ENCODE measurements at places on chromosomes 4 and X. TPM values are rescaled to one million over a fixed set of nuclear protein-coding genes. Genes with fewer than 3 reads are reported as not detected.

- peak overlapping the region; percentile 99 for H3K27ac ChIP-seq
Measured at GRCh38 chr4:76214177-76214675, 602 bp upstream of the SCARB2 start.

GRCh38 chr4:165760182-165760581, 112.9 kb upstream of the TLL1 start:
- no peaks in the 10 kb centered on the region for H3K36me3 ChIP-seq
- no peak overlapping the region for H3K27ac ChIP-seq
- no peaks in the 10 kb centered on the region for H3K27me3 ChIP-seq
- no peak overlapping the region for H3K4me3 ChIP-seq

Gene CSAG2
- total RNA-seq, result not detected

- no peaks in the 10 kb centered on the region for H3K27me3 ChIP-seq
- no peak overlapping the region for H3K27ac ChIP-seq
- no peaks in the 10 kb centered on the region for H3K36me3 ChIP-seq
- no peaks in the 10 kb centered on the region for H3K4me1 ChIP-seq
- DNase-seq, result no peak
Measured at GRCh38 chrX:1072637-1073377, 139.6 kb downstream of the CRLF2 start.

DNA sequence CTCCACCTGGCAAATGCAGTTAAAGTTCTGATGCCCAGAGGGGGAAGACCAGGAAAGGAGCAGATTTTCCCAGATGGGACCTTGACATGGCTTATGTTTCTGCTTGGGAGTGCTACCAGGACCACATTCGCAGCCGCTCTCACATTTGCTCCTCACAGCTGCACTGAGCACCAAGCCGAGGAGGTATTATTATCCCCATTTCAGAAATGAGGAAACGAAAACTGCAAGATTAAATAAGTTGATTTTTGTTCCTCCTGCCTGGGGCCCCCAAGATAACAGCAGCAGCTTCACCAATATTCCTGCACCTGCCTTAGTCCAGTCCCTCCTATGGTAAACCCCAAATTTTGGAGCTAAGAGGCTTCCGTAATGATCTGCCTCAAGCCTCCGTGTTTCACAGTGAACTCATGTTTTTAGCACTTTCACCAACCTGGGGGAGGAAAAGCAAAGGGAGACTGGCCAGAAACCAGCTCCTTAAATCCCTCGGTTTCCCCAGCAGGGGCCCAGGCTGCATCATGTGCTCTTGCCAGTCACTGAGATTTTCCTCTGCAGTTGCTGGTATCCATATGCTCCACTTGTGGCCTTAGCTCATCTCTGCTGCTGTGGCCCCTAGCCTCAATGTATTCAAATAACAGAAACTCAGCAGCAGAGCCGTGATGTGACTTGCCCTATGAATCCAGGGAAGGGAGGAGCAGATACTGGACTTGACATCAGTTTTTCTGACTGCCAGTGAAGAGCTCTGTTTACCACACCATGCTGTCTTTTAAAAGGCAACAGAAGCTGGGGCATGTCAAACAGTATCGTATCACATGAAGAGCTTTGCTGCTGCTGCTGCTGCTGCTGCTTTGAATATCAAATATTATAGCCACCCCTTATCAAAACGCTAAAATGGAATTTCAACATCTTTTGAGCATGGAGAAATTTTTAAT, 95.5 kb upstream of the KLHL13 start:
- no peak for DNase-seq
- H3K27ac ChIP-seq, result no peak overlapping the region
- H3K27me3 ChIP-seq, result no peaks in the 10 kb centered on the region
- H3K36me3 ChIP-seq, result no peaks in the 10 kb centered on the region
- no peaks in the 10 kb centered on the region for H3K4me1 ChIP-seq
- H3K4me3 ChIP-seq, result no peak overlapping the region

DNA sequence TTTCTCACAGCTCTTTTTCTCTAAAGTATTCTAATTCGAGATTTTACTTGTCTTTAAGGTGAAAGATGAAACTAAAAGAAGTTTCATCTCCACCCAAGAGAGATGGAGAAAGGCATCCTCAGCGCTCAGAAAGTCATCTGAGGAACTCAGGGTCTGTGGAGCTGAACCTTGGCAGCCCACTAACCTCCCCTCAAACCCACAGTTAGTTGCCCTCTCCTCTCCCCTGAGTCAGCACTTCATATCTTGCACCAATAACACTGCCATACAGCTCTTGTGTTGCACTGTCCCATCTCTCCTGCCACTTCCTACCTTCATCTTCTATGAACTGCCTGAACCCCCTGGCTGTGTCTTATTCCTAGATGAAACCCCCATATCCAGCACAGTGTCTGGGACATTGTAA, 184.8 kb downstream of the RAB28 start:
- DNase-seq, result no peak
- H3K36me3 ChIP-seq, result no peaks in the 10 kb centered on the region
- H3K27ac ChIP-seq, result no peak overlapping the region
- H3K4me3 ChIP-seq, result no peak overlapping the region
- H3K4me1 ChIP-seq, result no peaks in the 10 kb centered on the region

DNA sequence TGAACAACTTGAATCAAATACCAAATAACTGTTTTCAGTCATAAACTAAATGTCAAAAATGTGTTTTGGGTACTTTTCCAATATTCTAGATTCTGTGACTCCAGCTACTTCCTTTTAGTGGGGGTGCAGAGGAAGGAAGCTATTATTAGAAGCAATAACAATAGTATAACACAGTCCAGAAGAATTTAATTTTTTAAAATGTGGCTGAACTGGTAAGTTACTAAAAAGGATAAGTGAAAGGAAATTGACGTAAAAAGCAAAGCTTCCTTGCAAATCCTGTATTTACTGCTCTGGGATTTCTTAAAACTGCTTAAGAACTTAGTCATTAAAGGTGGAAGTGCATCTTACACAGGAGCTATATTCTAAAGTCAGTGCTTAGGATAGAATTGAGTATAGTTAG, 53.2 kb downstream of the MOSPD2 start:
- no peak overlapping the region for H3K4me3 ChIP-seq
- no peaks in the 10 kb centered on the region for H3K27me3 ChIP-seq
- no peak for DNase-seq
- H3K36me3 ChIP-seq, result no peaks in the 10 kb centered on the region
- H3K4me1 ChIP-seq, result no peaks in the 10 kb centered on the region

DNA sequence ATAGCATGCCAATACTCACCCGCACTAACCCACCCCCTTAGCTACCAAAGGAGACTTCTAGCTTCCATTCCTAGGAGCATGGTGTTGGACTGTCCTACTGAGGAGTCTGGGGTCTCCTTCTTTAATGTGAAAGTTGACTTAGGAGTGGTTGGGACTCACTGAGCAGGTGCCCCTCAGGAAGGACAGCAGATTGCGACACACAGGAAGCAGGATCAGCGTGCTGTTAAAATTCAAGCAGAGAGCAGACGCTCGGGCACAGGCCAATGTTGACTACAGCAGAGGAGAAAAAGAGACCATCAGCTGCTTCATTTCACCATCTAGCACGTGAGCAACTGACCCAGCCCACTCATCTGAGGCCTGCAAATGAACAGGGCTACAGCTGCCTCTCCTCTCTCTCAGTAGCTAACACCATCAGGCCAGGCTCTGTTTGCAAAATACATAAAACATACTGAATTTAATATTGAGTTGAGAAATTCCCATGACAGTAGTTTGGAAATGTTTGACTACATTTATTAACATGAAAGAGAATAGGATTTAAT, 10.8 kb downstream of the NOX1 start:
- DNase-seq, result no peak
- H3K27ac ChIP-seq, result no peak overlapping the region
- no peaks in the 10 kb centered on the region for H3K27me3 ChIP-seq
- no peak overlapping the region for H3K4me3 ChIP-seq
- H3K4me1 ChIP-seq, result no peaks in the 10 kb centered on the region
- no peaks in the 10 kb centered on the region for H3K36me3 ChIP-seq

Gene GBA3
- not detected for total RNA-seq

- H3K4me1 ChIP-seq, result no peaks in the 10 kb centered on the region
- no peaks in the 10 kb centered on the region for H3K27me3 ChIP-seq
- DNase-seq, result no peak
- H3K4me3 ChIP-seq, result no peak overlapping the region
Measured at GRCh38 chr4:132691668-132692067, 457.4 kb upstream of the PCDH10 start.

DNA sequence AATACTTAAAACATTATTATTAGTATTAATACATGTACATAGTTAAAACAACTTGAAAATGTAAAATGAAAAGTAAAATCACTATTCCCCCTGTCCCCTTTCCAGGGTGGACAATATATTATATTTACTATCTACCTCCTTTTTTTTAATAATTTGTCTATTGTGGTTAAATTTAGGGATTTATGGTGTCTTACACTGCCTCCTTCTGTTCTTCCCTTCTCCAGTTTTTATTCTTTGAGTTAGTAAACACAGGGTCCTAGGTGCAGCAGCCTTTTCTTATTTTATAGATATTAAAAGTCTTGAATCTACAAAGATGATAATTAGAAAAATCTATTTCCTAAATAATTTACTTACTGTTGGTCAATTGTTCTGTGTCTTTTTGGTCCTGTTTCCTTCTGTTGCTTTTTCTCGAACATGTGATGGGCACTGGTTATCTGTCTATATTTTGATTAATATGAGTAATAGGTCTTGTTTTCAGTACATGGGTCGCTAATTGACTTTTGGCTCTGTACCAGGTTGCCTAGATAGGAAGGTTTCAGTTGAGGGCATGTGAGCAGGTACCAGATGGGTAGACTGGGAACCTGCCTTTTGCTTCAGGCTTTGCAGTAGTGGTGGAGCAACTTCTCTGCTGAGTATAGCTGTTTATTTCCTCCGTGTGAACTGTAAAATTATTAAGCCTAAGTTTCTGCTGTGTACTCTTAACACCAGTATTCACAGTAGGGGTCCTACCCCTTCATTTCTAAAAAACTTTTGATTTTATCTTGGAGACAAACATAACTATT, 1.1 kb downstream of the NUDT9 start:
- H3K4me1 ChIP-seq, result peaks cover 24% of the 10 kb centered on the region
- no peak for DNase-seq
- peak overlapping the region; percentile 96 for H3K4me3 ChIP-seq
- peak overlapping the region; percentile 91 for H3K27ac ChIP-seq
- H3K36me3 ChIP-seq, result no peaks in the 10 kb centered on the region

- H3K27ac ChIP-seq, result no peak overlapping the region
- DNase-seq, result no peak
- H3K4me1 ChIP-seq, result no peaks in the 10 kb centered on the region
- no peaks in the 10 kb centered on the region for H3K36me3 ChIP-seq
Measured at GRCh38 chr4:145716200-145716599, 36.3 kb downstream of the C4orf51 start.

DNA sequence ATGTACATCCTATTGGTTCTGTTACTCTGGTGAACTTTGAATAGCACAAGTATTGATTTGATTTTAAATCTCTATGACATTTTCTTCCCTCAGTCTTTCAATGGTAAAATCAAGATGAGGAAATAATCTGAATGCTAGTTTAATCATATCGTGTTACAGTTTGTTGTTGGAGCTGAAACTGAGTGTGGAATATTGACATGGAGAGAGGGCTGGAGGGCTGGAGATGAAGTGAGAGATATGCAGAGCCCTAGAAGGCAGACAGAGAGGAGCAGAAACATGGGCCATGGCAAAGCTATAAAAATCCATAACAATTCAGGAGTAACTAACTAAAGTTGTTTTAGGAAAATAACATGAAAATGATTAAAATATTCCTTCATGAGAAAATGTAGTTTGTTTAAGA, 141.1 kb downstream of the BANK1 start:
- H3K36me3 ChIP-seq, result no peaks in the 10 kb centered on the region
- H3K4me1 ChIP-seq, result no peaks in the 10 kb centered on the region
- H3K4me3 ChIP-seq, result no peak overlapping the region
- DNase-seq, result no peak
- H3K27ac ChIP-seq, result no peak overlapping the region

DNA sequence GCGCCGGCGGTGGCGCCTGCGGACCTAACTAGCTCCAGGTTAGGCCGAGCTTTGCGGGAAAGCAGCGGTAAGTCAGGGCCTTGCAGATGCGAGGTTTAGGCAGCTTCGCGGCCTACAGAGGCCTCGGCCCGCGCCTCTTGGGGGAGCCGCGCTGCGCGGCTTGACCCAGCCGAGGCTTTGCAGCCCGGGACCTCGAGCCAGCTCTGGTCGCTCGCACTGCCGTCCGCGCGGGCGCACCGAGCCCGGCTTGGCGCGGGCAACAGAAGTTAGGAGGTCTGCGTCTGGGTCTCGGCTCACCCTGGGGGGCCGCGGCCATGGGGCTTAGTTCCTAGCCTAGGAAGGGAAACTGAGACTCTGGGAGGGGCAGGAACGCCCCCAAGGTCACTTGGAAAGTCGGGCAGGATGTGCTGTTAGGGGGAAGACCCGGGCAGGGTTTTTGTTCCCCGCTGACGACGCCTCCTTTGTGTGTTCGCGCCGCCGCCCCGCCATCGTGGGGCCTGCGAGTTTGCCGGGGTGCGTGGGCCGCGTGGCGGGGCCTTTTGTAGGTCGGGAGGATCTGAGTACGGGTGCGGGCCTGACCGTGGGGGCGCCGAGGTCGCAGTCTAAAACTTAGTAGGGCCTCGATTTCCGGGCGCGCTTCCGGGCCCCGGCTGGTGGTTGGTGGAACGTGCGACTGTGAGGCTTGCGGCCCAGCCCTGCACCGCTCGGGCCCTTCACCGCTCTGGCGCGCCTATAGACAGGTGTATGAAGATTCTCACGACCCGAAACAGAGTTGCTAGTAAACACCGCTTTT, 482 bp downstream of the RNF4 start:
- H3K4me1 ChIP-seq, result peaks cover 35% of the 10 kb centered on the region
- peak overlapping the region; percentile 92 for H3K27ac ChIP-seq
- H3K36me3 ChIP-seq, result peaks cover 31% of the 10 kb centered on the region
- H3K27me3 ChIP-seq, result no peaks in the 10 kb centered on the region
- peak; percentile 65 for DNase-seq

DNA sequence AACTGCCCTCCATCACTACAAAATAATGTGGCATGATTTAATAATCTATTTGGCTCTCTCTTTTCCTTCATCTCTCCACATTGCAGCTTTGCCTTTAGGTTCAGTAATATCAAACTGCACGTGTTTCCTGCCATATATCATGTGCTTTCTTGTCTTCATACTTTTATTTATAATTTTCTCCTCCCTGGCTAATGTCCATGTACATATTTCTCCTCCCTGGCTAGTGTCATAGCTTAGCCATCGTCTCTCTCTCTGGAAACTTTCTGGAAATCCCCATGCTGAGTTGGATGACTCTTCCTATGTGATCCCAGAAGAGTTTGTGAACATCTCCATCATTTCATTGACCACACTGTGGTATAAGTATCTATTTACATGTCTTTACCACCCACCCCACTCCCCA, 21.3 kb upstream of the PDGFC start:
- H3K4me3 ChIP-seq, result no peak overlapping the region
- DNase-seq, result no peak
- no peaks in the 10 kb centered on the region for H3K27me3 ChIP-seq
- no peak overlapping the region for H3K27ac ChIP-seq
- no peaks in the 10 kb centered on the region for H3K4me1 ChIP-seq
- H3K36me3 ChIP-seq, result no peaks in the 10 kb centered on the region

GRCh38 chr4:14518136-14518535, 484.1 kb upstream of the CPEB2 start:
- H3K36me3 ChIP-seq, result no peaks in the 10 kb centered on the region
- no peak overlapping the region for H3K4me3 ChIP-seq
- no peaks in the 10 kb centered on the region for H3K4me1 ChIP-seq
- no peak for DNase-seq

Gene SLC6A14
- 3.2 TPM for total RNA-seq
